ENCODE measurements at places on chromosomes 2 and 18.

DNA sequence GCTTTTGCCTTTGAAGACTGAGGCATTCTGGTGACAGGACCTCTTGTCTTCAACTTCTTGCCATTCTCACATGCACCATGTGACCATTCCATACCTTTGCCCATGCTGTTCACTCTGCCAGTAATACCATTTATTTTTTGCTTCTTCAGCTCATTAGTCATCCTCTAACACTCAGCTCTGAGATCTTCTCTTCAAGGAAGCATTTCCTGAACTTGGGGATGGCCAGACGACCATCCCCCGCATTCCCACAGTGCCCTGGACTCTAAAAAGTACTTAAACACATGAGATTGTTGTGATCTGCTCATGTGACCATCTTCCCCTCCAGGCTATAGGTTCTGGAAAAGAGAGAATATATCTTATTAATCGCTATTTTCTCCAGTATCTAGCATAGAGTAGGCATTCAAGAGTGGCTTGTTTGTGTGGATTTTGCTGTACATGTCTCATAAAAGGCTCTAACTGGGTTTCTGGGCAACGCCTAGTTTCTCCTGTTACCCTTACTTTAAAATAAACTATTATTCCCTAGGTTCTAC lies 33.9 kb downstream of the PAX3 start:
- no peak for DNase-seq

GRCh38 chr2:218077464-218078216 lies 8.6 kb downstream of the RUFY4 start:
- DNase-seq: no peak

- no peak for DNase-seq
These were observed 830.8 kb upstream of the SLC39A10 start for GRCh38 chr2:194826241-194826640.

DNA sequence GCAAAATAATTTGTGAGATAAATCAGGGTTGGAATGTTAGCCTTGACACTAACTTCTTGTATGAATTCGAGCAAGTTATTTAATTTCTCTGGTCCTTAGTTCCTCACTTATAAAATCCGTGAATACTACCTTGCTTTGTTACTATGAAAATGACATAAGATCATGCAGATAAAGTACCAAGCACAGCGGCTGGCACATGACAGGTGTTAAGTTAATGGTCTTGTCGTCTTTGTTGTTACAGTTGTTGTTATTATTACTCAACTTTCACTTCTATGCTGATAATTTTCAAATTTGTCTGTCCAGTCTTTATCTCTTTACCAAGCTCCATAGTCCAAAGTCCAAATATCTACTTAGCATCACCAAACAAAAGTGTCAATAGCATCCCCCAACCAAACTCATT lies 482.1 kb downstream of the ARHGAP15 start:
- DNase-seq: no peak

- DNase-seq: no peak
These were observed 255.8 kb downstream of the CYP26B1 start for GRCh38 chr2:71891719-71892422.

DNA sequence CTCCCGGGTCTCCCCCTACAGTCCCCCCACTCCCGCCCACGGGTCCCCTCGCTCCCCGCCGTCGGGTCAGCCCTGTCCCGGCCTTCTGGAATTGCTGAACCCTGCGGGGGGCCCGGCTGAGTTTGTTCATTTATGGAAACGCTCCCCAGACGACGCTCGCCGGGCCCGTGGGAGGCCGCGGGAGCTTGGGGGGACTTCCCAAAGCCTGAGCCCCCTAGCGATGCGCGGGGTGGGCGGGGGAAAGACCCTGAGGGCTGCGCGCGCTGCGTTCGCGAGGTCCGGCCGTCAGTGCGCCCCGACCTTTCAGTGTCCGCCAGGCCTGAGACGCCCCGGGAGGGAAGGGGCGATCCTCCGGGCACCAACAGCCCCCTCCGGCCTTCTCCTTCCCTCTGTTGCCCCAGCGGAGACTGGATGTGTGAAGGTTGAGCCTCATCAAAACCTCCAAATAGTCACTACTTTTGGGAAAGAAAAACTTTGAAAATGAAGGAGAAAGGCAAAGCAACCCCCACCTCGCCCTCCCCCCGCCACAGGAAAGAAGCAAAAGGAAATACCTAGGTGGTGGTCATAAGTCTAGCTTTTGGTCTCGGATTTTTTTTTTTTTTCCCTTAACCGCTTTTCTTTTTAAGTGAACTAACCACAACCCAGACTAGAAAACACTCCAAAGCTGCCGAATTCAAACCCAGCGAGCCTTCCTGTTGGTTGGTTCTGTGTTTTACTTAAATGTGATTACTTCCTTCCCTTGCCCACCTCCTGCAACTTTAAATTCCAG lies 509 bp upstream of the CYS1 start:
- DNase-seq: no peak

DNA sequence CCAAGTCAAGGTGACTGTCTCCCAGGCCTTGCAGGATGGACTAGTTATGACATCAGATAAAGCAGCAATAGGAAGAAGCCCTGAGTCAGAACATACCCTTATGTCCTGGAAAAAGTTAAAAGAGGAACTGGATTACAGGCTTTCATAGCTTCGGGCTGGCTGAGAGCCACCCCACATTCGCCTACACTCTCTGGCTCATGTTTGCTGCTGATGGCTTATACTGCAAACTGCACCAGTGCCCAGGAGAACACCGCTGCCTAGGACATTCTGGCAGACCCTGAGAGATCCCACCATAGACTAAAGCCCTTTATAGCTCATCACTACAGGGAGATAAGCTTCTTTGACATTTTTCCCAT lies 20.3 kb downstream of the SLC8A1 start:
- DNase-seq: no peak

DNA sequence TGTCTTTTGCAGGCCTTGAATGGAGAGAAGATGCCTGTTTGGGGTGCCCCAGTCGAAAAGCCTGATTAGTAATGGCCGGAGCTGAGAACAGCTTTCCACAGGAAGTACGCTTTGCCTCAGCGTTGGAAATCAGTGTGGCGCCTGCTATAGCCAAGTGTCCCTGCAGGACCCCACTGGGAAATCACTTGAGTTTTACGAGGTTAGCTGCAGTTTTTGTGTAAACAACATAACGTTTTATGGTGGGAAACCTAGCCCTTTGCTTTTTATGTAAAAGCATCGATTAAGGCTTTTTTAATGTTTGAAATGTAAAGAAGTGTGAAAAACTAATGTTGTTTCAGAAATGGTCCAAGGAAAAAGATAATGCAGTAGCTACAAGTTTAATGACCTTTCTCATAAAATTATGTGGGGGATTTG lies 234.2 kb downstream of the TTC32 start:
- no peak for DNase-seq

Data from NCI-H345 (cell line).